ENCODE measurements at places on chromosomes 4 and X.
A peak's percentile ranks its signal among the peaks of the same experiment; 100 is the strongest.

DNA sequence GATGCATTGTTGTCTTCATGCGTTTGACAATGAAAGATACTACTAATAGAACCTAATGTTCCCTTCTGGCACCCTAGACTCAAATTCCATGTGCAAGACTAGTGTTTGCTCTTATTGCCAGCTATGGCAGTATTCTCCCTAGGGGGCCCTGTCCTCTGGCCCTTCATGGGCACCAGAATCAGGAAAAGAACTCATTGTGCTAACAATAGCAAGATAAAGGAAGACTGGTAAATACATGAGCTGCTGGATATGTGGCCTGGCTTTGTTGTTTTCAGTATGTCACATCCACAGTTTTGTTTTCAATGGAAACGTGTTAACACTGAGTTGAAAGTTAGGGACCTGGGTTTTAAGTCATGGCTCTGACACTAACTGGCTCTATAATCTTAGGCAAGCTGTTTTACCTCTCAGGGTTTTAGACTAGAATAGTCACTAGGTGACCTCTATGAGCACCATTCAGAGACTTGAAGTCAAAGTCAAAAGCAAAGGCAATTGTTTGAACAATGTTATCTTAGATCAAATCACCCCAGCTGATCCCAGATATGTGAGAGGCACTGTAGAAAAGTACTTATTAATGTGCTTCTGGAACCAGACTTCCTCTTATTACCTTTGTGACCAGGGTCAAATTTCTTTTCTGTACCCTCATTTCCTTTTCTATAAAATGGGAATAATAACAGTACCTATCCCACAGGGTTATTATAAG, 253.7 kb upstream of the DIAPH2 start:
- DNase-seq: no peak

- DNase-seq: no peak
Observed at GRCh38 chrX:12922599-12922919, 16.1 kb downstream of the TLR8 start.

DNA sequence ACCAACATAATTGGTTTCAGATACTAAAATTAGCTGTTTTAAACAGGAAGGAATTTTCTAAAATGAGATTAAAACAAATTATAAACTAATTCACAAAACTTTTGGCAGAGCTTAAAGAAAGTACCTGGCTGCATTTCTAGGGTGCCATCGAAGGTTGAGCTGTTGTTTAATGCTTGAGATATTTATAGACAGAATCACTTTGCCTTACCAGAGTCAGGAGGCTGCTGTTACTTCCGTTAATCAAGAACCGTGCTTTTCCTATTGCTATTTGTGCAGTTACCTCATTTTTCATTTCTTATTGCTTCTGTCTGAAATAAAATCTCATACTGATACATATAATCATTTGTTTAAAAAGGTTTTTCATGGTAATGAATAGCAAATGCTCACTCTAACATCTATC, 242.9 kb downstream of the TECRL start:
- no peak for DNase-seq

DNA sequence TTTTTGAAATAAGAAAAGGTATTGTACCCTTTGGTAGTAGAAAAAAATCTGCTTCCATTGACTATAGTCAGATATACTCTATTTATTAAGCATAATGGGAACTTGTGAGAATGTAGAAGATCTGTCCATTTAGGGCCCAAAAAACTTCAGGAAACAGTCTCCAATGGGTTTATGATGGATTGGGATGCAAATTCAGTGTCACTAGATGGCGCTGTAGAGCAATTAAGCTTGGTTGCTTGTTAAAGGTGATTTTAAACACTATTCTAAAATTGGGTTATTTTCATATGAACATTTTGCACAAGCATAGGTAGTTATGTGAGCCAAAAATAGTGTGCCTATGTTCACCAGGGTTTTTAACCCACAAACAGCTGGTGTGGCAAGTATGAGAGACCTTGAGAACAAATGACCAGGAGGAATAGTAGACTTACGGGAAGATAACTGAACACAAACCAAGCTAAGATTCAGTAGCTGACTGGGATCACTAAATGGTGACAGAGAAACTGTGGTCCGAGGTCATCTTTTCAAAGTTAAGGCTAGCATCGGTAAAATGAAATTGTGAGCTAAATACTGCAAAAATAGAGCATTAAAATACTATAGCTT, 80.3 kb upstream of the LSM6 start:
- peak; percentile 49 for DNase-seq
